T1000 (cell line): ENCODE measurements at places on chromosomes 16 and 17.

GRCh38 chr16:75921281-75921680 lies 195.0 kb upstream of the CPHXL start:
- DNase-seq = no peak

DNA sequence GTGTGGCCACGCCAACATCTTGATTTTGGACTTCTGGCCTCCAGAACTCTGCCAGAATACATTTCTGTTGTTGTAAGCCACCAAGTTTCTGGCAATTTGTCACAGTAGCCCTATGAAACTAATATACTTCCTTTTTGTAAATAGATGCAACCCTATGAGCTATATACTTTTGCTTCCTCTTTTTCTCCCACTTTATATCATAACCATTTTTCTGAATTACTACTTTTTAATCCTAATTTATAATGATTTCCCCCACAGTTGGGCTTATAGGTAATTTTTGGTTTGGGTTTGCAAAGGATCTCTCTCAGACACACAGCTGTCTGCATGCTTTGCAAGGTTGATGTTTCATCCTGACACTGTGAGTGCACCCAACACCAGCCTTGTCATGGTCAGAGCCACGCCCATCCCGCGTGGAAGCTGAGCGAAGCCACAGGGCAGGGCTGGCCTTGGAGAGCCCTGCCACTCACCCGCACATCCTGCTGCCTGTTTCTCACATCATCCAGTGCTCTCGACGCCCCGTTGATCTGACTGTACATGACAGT lies 5.8 kb downstream of the TRIM25 start:
- no peak for DNase-seq

DNA sequence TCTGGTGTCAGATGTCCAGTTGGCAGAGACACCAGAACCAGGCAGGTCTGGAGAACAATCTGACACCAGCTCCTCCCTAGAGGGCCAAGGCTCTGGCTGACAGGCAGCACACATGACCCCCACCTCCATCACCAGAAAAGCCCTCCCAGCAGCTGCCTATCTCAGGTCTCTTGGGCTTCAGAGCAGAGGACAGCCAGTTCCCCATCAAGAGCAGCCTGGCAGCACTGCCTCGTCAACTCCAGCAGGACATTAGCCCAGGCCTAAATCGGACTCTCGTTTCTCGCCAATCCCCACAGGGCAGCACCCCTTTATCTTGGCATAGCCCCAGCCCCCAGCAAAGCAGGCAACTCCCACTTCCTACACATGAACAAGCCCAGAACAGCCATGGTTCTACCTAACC lies 4.4 kb downstream of the JUP start:
- no peak for DNase-seq

- no peak for DNase-seq
Measured at GRCh38 chr16:5801396-5801795, 703.8 kb upstream of the EEF2KMT start.

DNA sequence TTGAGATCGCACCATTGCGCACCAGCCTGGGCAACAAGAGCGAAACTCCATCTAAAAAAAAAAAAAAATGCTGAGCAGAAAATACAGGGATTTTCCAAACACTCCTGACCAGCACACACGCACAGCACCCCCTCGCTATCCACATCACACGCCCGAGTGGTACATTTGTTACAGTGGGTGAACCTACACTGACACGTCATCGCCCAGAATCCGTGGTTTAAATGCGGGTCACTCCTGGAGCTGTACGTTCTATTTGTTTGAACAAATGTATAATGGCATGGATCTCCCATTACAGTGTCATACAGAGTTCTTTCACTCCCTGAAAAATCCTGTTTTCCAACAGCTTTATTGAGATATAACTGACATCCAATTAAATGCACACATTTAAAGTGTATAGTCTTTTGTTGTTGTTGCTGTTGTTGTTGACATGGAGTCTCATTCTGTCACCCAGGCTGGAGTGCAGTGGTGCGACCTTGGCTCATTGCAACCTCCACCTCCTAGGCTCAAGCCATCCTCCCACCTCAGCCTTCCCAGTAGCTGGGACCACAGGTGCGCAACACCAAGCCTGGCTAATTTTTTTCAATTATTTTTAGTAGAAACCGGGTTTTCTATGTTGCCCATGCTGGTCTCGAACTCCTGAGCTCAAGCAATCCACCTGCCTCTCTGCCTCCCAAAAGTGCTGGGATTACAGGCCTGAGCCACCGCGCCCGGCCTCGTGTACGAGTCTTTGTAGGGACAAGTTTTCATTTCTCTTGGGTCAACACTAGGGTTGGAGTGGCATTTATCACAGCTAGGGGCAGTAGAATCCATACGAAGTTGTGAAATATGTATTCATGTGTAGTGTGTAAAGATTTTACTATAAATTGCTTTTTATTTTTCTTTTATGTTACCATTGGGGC lies 4.4 kb upstream of the CARHSP1 start:
- DNase-seq = no peak

GRCh38 chr17:60354223-60354622 lies 37.7 kb downstream of the USP32 start:
- no peak for DNase-seq

GRCh38 chr16:22005746-22006145 lies 2.2 kb upstream of the MOSMO start:
- DNase-seq = no peak

DNA sequence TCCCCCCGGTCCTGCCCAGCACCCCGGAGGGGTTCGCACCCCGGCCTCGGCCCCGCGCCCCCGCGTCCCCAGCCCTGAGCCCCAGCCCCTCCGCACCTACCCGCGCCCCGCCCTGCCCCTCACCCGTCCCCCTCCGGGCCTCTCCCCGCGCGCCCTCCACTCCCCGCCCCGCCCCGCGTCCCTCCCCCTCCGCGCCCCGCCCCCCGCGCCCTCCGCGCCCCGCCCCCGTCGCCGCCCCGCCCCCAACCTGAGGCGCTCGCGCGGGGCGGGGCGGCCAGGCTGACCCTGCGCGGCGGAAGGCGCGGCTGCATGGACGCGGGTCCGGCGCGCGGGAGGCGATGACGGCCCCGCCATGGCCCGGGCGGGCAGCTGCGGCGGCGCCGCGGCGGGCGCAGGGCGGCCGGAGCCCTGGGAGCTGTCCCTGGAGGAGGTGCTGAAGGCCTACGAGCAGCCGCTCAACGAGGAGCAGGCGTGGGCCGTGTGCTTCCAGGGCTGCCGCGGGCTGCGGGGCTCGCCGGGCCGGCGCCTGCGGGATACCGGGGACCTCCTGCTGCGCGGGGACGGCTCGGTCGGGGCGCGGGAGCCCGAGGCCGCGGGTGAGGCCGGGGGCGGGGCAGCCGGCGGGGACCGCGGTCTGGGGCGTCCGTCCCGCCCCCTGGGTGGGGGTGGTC lies at the start of gene SPIRE2:
TSS of gene SPIRE2 (plus strand) at position 277 of the 671 bp plus-strand sequence. CDS start at position 353, 76 bp downstream.
- peak; percentile 63 for DNase-seq

DNA sequence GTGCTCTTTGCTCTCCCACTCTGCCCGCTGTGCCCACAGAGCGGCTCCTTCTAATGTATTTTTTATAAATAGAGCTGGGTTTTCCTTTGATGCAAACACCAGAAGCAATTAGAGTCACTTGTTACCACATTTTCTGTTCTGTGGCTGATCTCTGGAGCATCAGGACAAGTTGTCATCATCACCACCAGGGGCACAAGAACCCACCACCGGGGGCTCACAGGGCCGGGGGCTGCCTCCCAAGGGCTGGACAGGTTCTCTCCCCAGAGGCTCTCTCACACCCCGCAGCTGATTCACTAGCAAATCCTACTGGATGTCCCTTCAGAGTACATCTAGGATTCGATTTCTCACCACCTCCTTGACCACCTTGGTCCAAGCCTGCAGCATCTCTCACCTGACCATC lies 18.5 kb downstream of the C16orf82 start:
- DNase-seq = no peak

GRCh38 chr16:24681793-24682192 lies 47.7 kb upstream of the TNRC6A start:
- DNase-seq = no peak

DNA sequence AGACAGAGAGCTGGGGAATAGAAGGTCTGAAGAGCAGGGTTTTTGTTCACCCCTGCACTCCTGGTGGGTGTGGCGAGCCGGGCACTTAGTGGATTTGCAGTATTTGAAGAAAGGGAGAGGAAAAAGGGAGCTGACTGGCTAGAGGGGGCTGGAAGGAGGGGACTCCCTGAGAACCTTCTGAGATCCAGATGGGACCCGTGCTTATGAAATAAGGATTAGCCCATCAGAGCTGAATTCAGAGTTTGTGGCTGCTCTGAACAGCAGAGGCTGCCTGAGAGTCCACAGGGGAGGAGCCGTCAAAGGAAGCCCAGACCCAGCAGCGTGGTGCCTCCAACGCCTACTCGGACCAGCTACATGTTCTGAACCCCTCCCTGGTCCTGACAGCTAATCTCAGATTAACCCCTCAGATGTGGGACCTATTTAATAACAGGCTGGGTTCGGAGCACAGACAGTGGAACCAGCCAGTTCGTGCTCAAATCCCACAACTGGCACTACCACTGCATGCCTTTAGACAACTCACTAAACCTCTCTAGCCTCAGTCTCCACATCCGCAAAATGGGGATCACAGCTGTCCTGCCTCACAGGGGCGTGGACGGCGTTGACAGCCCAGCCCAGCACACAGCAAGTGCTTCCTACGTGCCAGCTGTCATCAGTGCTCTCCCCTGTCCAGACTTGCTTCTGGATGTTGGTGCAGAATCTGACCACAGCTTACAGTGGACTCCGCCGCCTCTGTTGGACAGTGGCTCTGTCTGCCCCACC lies 70.6 kb downstream of the DYNLRB2 start:
- no peak for DNase-seq

- no peak for DNase-seq
Measured at GRCh38 chr17:31629696-31630470, 229.2 kb downstream of the COPRS start.
